ENCODE measurements at places on chromosomes 11 and 22.
A peak's percentile ranks its signal among the peaks of the same experiment; 100 is the strongest.

DNA sequence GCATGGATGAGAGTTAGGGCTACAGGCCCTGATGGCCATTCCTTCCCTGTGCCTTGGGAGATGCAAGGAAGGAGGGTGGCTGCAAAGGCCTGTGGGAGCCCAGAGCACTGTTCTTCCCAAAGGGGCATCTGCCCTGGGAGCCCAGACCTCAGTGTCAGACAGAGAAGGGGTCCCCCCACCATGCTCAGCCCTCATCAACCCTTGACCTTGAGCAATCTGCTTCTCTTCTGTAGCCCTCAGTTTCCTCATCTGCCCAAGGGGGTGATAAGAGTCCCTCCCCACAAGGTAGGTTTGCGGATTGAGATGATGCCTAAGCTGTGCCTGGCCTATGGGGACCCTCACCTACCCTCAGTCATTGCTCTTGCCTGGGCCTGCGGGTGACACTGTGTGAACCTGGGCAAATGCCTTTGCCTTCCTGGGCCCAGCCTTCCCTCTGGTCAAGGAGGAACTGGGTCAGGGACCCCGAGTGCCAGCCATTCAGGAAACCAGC, 47.5 kb downstream of the IGLL5 start:
- H3K4me3 ChIP-seq = no peak overlapping the region
- no peaks in the 10 kb centered on the region for H3K36me3 ChIP-seq
- H3K27me3 ChIP-seq = no peaks in the 10 kb centered on the region
- DNase-seq = no peak
- no peak overlapping the region for H3K27ac ChIP-seq

DNA sequence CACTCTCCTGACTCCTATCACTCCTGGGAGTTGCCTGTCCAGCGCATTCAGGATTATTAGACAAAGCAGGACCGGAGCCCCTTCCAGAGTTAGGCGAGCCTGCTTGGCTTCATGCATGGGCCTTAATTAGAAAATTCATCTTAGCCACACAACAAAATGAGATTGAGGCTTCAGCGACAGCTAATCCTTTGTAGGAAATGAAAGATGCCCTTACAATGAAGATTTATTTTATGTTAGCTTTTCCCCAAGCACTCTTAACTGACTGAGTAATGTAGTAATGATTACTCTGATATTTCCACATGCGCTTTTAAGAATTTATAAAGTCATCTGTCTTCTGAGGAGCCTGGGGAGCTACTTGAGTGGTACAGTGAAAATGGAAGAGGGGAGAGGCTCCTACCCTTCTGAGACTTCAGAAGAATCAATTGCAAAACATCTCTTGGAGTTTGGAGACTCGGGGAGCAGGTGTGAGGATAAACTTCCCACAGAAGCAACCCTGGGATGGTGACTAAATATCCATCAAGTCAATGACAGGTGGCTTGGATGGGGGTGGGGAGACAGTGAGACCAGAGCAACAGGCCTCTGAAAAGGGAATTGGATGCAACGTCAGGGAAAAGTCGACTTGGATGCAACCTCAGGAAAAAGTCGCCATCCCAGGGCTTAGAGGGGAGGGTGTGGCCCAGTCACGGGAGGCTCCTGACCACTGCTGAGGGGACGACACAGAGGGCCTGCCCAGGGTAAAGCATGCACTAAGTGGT, 434.5 kb upstream of the B3GAT1 start:
- DNase-seq = no peak
- peaks cover 10% of the 10 kb centered on the region for H3K27me3 ChIP-seq
- no peak overlapping the region for H3K4me3 ChIP-seq
- H3K27ac ChIP-seq = no peak overlapping the region
- no peaks in the 10 kb centered on the region for H3K36me3 ChIP-seq

GRCh38 chr11:6671991-6672390, 11.1 kb downstream of the MRPL17 start:
- DNase-seq = no peak
- H3K4me1 ChIP-seq = no peaks in the 10 kb centered on the region
- no peak overlapping the region for H3K27ac ChIP-seq
- H3K36me3 ChIP-seq = no peaks in the 10 kb centered on the region

GRCh38 chr22:44536411-44536810, 38.4 kb upstream of the RTL6 start:
- peaks cover 17% of the 10 kb centered on the region for H3K27me3 ChIP-seq
- DNase-seq = no peak
- H3K4me3 ChIP-seq = no peak overlapping the region
- no peak overlapping the region for H3K27ac ChIP-seq
- H3K36me3 ChIP-seq = no peaks in the 10 kb centered on the region

GRCh38 chr22:17483688-17484372, 79.5 kb upstream of the SLC25A18 start:
- no peak overlapping the region for H3K4me3 ChIP-seq
- no peaks in the 10 kb centered on the region for H3K36me3 ChIP-seq
- no peaks in the 10 kb centered on the region for H3K4me1 ChIP-seq
- H3K27me3 ChIP-seq = no peaks in the 10 kb centered on the region

DNA sequence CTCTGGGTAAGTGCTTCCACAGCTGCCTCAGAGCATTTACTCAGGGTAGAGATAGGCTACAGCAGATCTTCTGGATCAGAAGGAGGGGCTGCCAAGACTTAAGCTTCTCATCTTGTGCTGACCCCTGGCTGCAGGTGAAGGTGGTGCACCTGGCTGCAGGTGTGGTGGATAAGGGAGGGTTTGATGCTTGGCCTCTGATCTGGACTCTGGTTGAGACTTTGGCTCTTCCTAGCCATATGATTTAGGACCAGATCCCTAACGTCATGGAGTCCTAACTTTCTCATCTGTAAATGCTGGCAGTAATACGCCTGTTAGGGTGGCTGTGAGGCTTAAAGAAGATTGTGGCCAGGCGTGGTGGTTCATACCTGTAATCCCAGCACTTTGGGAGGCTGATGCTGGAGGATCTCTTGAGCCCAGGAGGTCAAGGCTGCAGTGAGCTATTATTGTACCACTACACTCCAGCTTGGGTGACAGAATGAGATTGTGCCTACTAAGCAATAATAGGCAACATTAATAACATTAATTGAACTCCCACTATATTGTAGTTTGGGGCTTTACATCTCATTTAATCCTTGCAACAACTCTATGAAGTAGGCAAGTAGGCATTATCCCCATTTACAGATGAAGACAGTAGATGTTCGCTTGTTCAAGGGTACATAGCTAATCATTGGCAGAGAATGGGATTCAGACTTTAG, 10.7 kb downstream of the DTX4 start:
- no peak overlapping the region for H3K27ac ChIP-seq
- H3K4me1 ChIP-seq = peaks cover 37% of the 10 kb centered on the region
- H3K27me3 ChIP-seq = no peaks in the 10 kb centered on the region
- H3K36me3 ChIP-seq = peaks cover 14% of the 10 kb centered on the region
- no peak overlapping the region for H3K4me3 ChIP-seq
- no peak for DNase-seq

DNA sequence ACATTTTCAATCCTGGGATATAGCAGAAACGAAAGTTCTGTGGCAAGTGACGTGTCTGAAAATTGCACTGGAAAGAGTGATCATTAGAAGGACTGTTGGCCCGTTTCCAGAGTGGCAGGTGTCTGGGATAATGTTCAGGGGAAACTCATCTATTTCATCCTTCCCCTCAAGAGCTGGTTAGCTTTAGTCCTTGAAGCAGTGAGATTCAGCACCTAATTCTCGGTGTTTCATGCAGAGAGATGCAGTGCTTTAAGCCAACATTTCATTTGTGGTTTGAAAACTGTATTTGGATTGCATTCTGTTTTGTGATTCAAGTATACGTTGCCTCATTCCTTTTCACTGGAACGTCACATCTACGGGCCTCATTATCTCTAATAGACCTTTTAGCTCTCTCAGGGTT, 205.0 kb upstream of the RAG2 start:
- no peak overlapping the region for H3K27ac ChIP-seq
- H3K4me3 ChIP-seq = no peak overlapping the region
- no peaks in the 10 kb centered on the region for H3K27me3 ChIP-seq

DNA sequence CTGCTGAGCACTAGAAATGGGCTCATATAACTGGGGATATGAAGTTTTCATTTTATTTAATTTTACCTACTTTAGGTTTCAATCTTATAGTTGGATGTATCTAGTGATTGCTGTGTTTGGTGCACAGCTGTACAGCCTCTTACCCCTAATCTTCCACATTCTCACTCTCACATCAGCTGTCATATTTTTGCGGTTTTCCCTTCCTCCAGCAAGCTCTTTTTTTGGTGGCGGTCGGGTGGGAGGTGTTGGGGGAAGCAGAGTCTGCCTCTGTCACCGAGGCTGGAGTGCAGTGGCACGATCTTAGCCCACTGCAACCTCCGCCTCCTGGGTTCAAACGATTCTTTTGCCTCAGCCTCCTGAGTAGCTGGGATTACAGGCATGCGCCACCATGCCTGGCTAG, 445.1 kb upstream of the ISX start:
- H3K4me1 ChIP-seq = no peaks in the 10 kb centered on the region
- no peak for DNase-seq
- H3K4me3 ChIP-seq = no peak overlapping the region
- H3K36me3 ChIP-seq = no peaks in the 10 kb centered on the region

GRCh38 chr11:77821349-77821851, 456 bp downstream of the AAMDC start:
- H3K4me1 ChIP-seq = peaks cover 46% of the 10 kb centered on the region
- peak overlapping the region; percentile 99 for H3K4me3 ChIP-seq
- H3K36me3 ChIP-seq = no peaks in the 10 kb centered on the region
- peak; percentile 68 for DNase-seq

DNA sequence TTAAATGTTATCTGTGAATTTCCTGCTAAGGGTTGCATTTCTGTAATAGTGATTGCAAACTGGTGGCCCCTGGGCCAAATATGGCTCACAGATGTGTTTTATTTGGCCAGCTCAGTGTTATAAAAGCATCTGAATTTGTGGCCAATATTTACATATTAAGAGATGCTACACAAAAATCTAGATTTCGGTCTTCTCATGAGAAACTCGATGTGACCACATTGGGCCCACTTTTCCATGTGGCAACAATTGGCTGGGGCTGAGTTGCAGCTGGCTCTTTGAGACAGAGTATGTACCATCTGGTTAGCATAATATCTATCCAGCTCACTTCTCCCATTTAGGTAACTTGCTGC, 244.5 kb upstream of the POU2AF2 start:
- no peak for DNase-seq
- no peaks in the 10 kb centered on the region for H3K4me1 ChIP-seq
- no peak overlapping the region for H3K27ac ChIP-seq
- no peaks in the 10 kb centered on the region for H3K36me3 ChIP-seq

GRCh38 chr11:118789501-118790356, 1.2 kb downstream of the DDX6 start:
- no peak for DNase-seq
- H3K4me3 ChIP-seq = peak overlapping the region; percentile 95
- peaks cover 43% of the 10 kb centered on the region for H3K4me1 ChIP-seq
- peak overlapping the region; percentile 100 for H3K27ac ChIP-seq
- no peaks in the 10 kb centered on the region for H3K27me3 ChIP-seq
- peaks cover 16% of the 10 kb centered on the region for H3K36me3 ChIP-seq

- H3K36me3 ChIP-seq = no peaks in the 10 kb centered on the region
- peaks cover 51% of the 10 kb centered on the region for H3K27me3 ChIP-seq
- peak; percentile 27 for DNase-seq
- H3K27ac ChIP-seq = no peak overlapping the region
- no peaks in the 10 kb centered on the region for H3K4me1 ChIP-seq
These were observed 19.7 kb upstream of the ALX4 start for GRCh38 chr11:44329472-44330230.

GRCh38 chr11:9146477-9146876, 55.1 kb upstream of the SCUBE2 start:
- peaks cover 100% of the 10 kb centered on the region for H3K36me3 ChIP-seq
- H3K27me3 ChIP-seq = no peaks in the 10 kb centered on the region
- no peak overlapping the region for H3K4me3 ChIP-seq
- no peaks in the 10 kb centered on the region for H3K4me1 ChIP-seq
- DNase-seq = no peak

DNA sequence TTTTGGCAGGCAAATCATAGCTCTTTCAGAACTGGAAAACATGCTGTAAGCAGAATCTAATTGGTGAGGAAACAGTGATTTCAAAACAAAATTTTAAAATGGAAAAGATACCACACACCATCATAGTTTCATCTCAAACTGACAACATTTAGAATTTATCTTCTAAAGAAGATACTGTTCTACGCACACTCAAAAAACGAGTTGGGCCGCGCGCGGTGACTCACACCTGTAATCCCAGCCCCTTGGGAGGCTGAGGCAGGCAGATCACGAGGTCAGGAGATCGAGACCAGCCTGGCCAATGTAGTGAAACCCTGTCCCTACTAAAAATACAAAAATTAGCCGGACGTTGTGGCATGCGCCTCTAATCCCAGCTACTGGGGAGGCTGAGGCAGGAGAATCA, 44.2 kb upstream of the ADSL start:
- DNase-seq = no peak
- no peak overlapping the region for H3K27ac ChIP-seq
- no peak overlapping the region for H3K4me3 ChIP-seq
- H3K36me3 ChIP-seq = peaks cover 61% of the 10 kb centered on the region

DNA sequence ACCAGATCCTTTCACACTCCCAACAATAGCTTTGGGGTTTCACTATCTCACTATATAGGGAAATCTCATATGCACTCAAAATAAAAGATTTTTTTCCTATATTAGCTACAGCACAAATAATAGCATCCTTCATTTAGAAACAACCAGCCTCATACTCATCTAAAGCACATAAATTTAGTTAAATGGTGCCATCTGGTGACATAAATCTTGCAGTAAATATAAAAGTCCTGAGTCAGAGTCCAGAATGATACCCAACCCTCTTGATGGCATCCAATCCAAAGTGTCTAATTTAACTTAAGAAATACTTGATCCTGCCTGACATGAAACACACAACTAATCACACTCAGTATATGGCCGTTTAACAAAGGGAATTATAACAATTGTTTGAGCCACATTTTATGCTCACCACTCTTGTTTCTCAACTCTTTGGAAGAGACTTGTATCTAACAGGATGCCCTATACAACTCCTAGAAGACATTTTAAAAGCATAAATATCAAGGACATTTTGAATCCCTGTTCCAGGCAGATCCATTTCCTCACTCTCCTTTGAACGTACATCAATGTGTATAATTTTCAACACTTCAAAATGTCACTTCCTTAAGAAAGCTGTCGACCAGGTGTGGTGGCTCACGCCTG, 36.2 kb downstream of the DLG2 start:
- no peaks in the 10 kb centered on the region for H3K4me1 ChIP-seq
- no peaks in the 10 kb centered on the region for H3K27me3 ChIP-seq
- no peak overlapping the region for H3K27ac ChIP-seq
- DNase-seq = no peak

DNA sequence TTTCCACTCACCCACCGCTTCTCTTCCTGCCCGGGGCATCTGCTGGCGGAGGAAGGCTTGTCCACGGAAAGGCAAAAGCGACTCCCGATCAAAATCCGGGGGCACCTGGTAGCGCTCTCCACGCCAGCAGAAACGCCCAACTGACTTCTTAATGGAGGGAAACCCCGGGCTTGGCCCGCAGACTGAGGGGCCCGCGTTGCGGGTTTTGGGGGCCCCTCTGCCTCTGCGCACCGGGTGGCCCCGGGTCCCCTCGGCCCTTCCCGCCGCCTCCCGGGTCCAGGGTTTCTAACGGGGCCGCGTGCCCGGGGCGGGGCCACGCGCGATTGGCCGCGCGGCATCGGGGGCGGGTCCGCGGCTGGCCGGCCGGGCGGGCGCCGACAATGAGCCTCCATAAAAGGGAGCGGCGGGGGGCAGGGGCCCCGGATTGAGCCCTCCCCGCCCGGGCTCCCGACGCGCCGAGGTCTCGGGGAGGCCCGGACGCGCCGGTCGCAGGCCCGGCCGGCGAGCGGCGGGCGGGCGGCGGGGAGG, at the start of gene SPINDOC:
SPINDOC (plus strand) TSS at position 422 of the 528 bp plus-strand sequence. CDS start 231 bp downstream, outside the sequence.
- H3K4me1 ChIP-seq = peaks cover 25% of the 10 kb centered on the region
- H3K27me3 ChIP-seq = no peaks in the 10 kb centered on the region
- peaks cover 10% of the 10 kb centered on the region for H3K36me3 ChIP-seq
- DNase-seq = peak; percentile 90
- peak within 1 kb of the TSS; percentile 94 for H3K4me3 ChIP-seq
- H3K27ac ChIP-seq = peak within 1 kb of the TSS; percentile 83
